RPMI8226 (cell line): ENCODE measurements at places on chromosomes 2 and 18.

DNA sequence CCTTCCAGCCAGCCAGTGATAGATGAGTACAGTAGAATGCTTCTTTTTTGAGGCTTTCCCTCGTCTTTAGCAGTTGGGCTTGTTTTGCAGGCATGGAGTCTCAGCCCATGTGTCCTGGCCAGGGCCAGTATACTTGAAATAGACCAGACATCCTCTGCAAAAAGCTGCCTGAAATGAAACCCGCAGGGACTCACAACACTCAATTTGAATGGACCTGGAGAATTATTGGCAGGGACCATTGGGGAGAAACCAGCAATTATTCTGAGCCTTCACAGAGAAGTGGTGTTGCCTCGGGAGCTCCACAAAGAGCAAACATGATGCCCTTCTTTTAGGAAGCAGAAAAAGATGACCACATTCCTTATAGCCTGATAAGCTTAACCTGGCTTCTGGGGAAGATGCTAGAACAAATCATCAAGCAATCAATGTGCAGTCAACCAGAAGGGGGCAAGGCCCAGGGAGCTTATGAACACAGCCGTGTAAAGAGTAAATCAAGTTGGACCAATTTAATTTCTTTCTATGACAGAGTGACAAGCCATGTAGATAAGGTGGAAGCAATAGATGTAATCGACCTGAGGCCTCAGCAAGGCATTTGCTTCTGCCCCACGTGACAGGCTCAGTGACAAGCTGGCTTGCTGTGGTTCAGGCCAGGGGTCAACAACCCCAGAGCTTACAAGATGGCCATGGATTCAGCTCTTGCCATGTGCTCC lies 42.1 kb downstream of the BOD1L2 start:
- DNase-seq = no peak

DNA sequence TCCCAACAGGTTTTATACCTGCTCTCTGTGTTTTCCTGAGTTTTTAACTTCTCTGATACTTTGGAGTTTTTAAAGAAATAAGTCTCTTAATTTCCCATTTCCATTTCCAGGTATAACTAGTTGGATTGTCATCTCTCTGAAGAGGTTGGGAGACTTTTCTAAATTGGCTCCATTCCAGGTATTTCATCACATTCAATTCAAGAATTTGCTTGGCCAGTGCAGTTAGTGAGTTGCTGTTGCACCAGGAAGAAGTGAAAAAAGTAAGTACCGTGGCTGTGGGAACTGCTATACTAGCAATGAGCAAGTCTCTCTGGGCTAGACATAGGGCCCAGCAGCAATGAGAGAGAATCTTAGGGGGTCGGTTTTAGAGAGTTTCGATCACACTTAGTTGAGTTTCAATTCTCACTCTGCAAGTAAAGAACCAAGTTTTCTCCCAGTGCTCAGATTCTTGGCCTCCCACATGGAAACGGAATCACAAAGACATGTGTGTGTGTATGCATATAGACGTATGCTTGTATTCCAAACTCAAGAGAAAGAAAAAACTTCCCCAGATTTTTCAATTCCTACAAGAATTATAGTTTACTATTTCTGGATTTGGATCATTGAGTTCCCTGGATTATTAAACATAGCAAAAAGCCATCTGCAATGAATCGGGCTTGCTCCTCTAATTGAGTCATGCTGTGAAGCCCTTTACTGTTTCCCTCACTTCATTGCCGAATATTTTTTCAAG lies 894.4 kb downstream of the BCL11A start:
- no peak for DNase-seq

GRCh38 chr2:207403950-207404349 lies 125.8 kb upstream of the CREB1 start:
- no peak for DNase-seq

DNA sequence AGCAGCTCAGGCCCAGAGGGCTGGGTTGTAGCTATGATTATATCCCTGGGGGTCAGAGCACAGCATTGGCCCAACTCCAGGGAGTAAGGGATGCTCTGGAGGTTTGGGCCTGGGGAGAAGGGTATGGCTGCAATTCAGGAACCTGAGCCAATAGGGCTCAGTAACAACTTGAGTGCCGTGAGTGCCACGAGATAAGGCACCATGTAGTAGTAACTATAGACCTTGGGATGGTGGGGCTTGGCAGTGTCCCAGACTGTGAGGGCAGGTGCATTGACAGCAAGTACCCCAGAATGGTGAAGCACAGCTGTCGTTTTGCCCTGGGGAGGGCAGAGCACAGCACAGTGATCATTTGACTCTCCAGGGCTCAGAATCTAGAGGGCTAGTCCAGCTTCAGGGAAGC lies 45.1 kb upstream of the ZNF396 start:
- no peak for DNase-seq

DNA sequence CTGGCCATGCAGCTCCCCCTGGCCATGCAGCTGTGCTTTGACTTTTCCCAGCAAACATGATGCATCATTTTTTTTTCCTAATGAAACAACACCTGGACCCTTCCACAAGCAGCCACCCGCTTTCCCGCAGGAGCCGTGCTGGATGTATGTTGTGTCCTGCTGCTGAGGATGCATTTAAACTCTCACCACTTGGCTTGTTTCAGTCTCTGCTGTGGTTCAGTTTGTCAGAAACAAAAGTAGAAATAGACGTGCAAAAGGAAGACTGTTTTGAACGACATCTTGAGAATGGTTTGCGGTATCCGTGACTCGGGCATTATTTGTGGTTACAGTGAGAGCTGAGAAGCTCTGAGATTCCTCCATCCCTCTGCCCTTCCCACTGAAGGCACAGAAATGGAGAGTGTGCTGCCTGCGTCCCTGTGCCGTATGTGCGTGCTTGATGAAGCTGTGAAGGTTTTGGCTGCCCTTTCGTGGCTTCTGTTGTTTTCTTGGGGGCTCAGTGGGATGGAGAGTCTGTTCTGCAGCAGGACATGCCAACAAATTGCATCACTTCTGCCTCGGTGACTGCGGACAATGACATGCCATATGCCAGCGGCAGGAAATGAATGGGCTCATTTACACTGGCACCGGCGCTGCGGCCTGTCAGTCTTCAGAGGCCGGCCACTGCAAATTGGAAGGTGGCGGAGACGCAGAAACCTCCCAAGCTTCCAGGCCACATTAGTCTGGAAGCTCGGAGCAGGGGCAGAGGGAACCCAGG lies 417.7 kb upstream of the SALL3 start:
- no peak for DNase-seq
